ENCODE measurements at places on chromosomes 7 and 10.

DNA sequence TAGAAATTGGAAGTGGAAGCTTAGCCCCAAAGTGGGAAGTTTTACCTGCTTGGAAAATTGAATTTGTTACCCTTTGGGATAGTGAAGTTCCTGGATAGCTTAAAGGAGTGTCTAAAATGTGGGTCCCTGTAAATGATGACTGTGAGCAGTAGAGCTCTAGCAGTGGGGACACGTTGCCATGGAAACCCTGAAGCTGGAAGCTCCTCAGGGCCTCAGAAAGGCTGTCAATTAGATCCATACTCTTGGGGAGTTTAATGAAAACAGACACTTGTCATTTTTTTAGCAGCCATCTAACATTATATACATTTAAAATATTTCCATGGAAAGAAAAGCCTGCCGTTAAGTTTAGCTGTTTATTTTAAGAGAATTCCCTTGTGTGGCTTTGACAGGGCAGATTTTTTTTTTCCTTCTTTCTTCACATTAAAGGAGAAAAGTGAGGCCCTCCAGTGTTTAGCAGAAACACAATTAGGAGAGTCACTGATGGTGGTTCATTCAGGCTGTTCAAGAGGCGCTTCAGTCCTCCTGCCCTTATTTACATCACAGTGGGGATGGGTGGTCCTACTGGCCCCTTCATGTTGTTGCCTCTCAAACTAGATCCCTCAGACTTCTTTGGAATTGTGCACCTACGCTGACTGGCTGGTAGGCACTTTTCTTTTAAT is 518.4 kb downstream of the CCSER2 start:
- no peak for DNase-seq

DNA sequence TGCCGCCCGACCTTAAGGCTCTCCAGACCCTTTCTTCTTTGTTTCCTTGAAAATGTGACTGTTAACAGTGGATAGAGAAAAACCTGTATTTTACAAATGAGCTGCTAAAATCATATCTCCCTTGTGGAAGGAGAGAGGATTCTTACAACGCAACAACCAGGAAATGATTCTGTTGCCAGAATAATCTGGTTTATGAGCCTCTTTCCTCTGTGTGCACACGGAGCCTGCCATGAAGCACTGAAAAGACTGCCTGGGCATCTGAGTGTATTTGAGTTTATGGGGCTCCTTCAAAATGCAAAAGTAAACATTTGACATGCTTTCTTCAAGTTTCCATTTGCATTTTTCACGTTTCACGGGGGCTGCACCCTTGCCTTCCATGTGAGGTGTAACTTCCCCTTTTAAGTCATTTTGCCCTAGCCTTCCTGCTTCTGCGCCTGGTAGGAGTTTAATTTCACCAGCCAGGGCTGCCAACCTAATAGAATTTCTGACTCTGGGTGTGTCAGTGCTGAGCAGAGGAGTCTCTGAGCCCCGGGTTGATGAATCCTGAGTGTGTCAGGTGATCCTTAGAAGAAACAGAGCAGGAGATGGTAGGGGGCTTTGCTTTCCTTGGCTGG is 101.2 kb downstream of the GRB10 start:
- no peak for DNase-seq

DNA sequence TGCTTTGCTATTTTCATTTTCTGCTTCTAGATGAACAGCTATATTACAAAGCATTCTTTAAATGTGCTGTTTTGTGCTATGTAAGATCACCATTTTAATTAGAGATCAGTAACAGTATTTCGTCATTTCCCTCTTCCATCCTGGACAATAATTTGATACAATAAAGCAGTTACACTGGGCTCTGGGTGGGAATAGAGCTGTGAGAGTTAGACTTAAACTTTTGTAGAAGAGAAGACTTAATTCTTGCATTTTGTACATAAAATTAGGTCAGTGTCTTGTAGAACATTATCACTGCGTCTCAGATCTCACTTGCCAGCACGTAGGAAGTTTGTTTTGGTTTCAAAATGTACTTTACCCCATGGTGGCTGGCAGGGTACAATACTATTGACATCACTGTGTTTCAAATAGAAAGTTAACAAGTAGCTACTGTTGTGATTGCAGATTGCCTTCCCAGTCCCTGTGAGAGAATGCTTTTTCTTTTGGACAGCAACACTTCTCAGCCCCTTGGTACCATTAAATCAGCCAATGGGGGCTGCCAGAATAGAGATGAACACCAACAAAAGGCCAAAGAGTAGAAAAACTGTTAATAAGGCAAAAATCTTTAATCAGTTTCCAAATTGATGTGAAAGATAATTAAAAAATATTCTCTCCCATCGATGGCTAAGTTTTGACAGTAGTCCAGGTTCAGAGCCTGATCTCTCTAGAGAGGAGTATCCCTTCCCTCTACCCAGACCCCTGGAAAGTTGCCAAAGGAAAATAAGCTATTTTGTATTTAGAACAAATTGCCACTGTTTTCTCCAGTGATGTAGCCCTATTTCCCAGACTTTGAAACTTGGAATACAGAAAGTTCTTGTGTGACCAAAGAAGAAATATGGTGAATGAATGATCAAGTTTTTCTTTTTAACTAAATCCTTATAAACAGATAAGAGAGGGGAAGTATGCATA is 35.1 kb downstream of the SMNDC1 start:
- peak; percentile 42 for DNase-seq

- DNase-seq = no peak
These were observed 16.9 kb downstream of the MEOX2 start for GRCh38 chr7:15669443-15670090.

GRCh38 chr10:43868952-43869351 is 220.3 kb upstream of the ZNF32 start:
- no peak for DNase-seq

GRCh38 chr10:25556457-25556856 is 377.6 kb upstream of the MYO3A start:
- DNase-seq = peak; percentile 93

- no peak for DNase-seq
These were observed 174.4 kb upstream of the ADARB2 start for GRCh38 chr10:1911771-1912170.

- no peak for DNase-seq
These were observed 162.0 kb upstream of the MAGI2 start for GRCh38 chr7:79615466-79615865.

GRCh38 chr7:158377800-158378623 is 209.6 kb downstream of the PTPRN2 start:
- DNase-seq = no peak

Measured in cardiac muscle cell (in vitro differentiated cells and primary cell).